ENCODE measurements at places on chromosomes 1 and 21.

GRCh38 chr1:232445361-232446106 is 184.4 kb downstream of the SIPA1L2 start:
- no peak for DNase-seq

DNA sequence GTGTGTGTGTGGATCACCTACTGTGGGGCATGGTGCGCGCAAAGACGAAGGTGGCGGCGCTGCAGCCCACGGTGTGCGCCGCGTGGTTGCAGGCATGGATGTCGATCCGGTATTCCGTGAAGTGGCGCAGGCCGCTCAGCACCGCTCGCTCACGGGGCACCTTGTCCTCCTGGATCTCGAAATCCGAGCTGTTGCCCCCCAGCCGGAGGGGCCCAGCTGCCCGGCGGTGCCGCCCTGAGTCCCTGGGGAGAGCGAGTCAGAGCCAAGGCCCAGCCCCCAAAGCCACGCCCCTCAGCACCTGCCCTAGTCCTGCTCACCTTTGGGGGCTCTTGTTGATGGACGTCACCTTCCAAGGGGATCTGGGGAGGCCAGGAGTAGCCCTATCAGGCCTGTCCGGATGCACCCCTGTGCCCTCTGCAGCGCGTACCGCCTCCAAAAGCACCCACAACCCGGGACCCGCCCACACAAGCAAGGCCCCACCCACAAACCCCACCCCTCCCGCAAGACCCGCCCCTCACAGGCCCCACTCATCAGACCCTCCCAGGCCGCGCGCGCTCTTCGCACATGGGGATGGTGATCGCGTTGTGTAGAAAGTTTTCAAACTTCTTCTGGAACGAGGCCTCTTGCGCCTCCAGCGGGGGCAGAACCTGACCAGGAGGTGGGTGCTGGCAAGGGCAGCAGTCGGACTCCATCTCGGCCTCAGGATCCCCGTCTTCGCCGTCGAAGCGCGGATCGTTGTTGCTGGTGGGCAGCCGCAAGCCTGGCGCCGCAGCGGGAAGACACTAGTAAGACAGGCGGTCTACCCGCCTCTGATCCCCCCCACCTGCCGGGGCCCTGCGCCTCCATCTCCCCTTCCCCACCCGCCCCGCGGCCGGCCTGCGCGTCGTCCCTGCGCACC is 13.6 kb downstream of the INSRR start:
- DNase-seq, result no peak

DNA sequence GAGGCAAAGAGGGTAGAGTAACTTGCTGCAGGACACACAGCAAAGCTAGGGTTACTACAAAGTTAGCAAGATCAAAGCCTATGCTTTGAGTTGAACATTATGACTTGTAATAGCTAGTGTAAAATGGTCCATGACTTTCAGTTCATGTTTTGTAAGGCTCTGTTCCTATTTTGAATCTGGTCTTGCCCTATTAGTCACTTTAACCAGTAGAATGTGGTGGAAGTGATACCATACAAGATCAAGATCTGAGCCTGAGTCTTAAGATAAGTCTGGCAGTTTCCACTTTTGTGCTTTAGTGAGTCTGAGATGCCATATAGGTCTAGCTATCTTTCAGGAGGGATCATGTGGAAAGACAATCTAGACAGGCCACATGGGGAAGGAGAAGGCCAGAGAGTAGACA is 282.1 kb upstream of the BRINP3 start:
- DNase-seq, result no peak

DNA sequence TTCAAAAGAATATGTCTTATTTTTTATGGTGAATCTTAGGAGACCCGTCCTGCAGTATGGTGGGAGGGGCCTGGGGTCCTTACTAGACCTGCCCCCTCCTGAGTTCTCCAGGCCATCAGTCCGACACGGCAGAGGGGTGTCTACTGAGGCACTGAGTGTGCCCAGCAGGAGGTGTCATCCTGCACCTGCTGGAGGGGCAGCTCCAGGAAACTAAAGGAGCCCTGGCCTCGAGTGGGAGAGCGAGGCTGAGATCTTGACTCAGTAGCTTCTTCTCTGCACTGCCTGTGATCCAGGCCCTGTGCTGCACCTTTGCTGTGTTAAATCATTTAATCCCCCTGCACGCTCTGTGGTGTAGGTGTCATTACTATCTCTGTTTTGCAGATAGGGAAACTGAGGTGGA is 587.7 kb downstream of the PTPRU start:
- DNase-seq, result no peak

DNA sequence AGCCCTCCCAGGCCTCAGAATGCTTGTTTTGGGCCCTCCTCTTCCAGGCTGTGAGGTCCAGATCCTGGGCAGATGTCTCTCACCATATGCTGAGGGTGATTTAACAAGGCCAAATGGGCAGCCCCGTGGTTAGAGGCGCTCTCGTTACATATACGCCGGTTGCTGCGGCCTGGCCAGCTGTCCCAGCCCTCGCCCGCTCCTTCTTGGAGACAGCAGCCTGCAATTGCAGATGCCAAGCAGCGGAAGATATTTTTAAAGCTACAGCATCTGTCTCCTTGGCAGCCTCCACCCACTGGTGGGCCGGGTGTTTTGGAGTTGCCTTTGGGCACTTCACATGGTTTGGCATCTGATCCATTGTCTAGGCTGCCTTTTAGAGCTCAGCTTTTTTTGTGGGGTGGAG is 178.8 kb upstream of the NFIA start:
- peak; percentile 24 for DNase-seq

- DNase-seq, result no peak
Observed at GRCh38 chr1:231691618-231692259, 65.1 kb downstream of the DISC1 start.

DNA sequence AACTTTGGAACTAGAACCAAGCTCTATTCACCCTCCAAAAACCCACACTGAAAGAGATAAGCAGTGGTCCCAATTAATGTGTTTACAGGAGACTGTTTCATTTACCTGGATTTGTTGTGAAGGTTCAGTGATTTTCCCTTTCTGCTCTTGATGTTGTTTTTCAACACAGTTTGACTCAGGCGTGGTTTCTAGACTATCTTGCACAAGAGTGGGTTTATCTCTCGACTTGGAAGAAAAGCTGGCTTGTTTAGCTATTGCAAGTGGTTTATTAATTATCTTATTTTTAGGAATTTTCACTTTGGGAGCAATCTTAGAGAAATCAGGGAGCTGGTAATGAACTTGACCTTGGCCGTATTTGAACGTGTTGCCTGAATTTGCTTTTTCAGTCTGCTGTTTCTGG is 5.3 kb downstream of the AKNAD1 start:
- no peak for DNase-seq

GRCh38 chr1:89931964-89932363 is 62.9 kb upstream of the ZNF326 start:
- no peak for DNase-seq

DNA sequence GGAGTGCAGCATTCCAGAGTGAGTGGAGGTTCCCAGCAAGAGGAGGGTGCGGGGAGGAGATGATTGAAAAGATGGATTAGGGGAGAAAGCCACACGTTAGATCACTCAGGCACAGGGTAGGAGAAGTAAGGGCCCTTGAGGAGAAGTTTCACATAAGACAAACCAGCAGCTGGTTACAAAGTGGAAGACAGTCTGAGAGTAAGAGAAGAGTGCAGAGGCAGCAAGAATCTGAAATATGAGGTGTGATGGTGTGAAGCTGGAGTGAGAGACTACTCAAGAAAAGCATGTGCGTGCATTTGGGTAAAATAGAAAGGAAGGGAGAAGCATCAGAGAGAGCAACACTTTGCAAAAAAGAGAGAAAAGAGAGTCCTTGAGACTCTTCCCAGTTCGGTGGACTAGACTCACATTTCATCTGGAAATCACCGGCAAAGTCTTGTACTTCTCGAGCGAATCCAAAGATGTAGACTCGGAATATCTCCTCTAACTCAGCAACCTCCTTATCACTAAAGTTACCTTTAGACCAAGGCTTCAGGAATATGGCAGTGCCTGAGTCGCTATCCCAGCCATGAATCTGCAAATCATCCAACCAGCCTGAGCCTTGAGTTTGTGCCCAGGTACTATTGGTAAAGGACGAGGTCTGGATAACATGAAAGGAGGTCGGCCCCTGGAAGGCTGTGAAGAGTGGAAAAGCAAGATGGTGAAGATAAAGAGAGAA is 783 bp downstream of the CD1B start:
- no peak for DNase-seq

- peak; percentile 16 for DNase-seq
Observed at GRCh38 chr1:92291372-92291999, 7.3 kb downstream of the GLMN start.

DNA sequence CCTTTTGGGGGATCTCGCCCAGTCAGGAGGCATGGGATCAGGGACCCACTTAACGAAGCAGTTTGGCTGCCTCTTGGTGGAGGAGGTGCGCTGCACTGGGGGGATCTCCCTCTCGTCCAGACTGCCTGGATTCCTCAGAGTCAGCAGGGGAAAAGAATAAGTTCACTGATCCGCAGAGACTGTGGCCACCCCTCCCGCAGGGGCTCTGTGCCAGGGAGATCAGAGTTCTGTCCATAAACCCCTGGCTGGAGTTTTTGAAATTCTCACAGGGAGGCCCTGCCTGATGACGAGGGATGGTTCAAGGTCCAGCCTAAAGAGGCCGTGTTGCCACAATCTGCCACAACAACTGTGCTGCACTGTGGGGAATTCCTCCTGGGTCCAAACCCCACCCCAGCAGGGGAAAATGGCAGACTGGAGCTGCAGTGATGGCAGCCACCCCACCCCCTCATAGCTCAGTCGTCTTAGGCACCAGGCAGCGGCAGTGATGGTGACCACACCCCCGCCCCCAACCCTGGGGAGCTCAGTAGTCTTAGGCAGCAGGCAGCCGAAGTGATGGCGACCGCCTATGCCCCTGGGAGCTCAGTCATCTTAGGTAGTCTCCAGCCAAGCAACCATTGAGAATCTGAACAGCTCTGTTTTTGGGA is 273.8 kb upstream of the USP25 start:
- DNase-seq, result no peak

Measured in mucosa of gallbladder (tissue), 1 donor.